ENCODE measurements at places on chromosomes 2 and 18.

GRCh38 chr2:181143790-181144300 is 163.4 kb downstream of the UBE2E3 start:
- DNase-seq = no peak

GRCh38 chr2:28199995-28200679 is 192.5 kb upstream of the FOSL2 start:
- no peak for DNase-seq

DNA sequence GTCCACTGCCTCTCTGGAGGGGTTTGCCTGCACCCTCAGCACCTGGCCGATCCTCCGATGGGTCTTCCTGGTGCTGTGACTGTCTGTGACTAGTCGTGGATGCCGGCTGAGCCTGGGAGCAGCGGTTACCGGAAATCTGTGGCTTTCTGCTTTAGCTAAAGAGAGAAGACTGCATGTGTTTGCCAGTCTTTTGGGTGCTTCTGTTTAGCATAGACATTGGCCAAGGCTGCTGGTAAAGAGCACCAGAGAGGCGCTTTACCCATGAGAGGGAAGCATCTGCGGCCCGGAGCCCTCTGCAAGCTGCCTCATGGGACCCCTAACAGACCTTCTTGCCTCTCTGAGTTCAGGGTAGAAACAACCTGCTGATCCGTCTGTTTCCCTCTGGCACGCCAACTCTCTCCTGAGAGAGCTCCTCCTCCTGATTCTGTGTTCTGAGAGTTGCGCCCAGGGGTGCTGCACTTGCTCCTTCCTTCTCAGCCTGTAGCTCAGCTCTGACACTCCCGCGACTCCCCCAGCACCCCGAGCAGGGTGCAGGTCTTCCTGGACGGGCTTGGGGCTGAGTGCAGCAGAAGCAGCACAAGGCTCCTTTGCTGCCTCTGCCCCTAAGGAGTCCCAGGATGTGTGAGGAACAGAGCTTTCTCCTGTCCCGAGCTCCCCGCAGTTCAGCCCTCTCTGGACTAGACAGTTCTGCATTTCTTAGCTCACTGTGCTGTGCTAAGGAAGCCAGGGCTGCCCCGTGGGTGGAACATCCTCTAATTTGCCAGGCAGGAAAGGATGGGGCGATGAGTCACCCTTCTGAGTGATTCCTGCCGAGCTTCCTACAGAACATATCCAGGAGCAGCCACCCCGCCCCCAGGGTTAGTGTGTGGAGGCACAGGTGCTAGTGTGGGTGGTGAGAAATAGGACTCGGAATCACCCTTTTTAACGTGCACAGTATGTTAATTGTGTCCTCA is 203.2 kb downstream of the SH3RF3 start:
- DNase-seq = peak; percentile 24

- no peak for DNase-seq
These were observed 42.4 kb downstream of the KIF5C start for GRCh38 chr2:148917431-148917830.

DNA sequence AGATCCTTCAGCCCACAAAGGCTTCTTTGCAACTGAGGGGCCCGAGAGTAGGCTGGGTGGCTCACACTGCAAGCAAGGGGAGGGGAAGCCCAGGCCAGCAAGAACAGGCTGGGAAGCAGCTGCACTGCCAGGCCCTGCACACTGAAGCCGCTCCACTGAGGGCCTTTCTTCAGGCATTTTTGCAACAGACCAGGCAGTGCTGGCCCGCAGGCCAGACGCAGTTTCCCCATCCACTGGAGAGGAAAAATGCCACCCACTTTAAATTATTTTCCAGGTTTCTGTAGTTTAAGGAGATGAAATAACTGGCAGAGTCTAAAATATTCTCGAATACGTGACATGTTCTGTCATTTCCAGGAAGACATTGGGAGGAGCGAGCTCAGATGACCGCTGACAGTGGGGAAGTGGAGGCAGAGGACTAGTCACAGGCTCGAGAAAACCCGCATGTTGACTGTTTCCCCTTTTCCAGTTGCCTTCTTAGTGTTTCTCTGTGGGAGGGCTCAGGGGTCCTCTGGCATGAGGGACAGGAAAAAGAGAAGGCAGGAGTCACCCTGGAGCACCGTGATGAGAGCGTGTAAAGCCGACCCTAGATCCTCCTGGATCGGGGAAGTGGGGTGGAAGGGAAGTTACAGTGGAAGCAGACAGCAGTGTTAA is 53.3 kb upstream of the B3GNT7 start:
- peak; percentile 21 for DNase-seq

DNA sequence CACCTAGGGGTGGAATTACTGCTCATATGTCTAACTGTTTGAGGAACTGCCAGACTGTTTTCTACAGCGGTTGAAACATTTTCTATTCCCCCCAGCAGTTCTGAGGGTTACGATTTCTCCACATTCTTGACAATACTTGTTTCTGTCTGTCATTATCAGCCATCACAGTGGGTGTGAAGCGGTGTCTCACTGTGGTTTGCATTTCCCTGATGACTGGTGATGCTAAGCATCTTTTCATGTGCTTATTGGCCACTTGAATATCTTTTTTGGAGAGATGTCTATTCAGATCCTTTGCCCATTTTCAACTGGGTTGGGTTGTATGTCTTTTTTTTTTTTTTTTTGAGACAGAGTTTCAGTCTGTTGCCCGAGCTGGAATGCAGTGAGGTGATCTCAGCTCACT is 63.0 kb downstream of the ADNP2 start:
- no peak for DNase-seq

GRCh38 chr2:7725850-7726242 is 808.6 kb downstream of the RNF144A start:
- DNase-seq = no peak

GRCh38 chr2:126883666-126884040 is 15.0 kb upstream of the TEX51 start:
- no peak for DNase-seq

GRCh38 chr2:171491292-171491691 is 31.0 kb upstream of the CYBRD1 start:
- no peak for DNase-seq

DNA sequence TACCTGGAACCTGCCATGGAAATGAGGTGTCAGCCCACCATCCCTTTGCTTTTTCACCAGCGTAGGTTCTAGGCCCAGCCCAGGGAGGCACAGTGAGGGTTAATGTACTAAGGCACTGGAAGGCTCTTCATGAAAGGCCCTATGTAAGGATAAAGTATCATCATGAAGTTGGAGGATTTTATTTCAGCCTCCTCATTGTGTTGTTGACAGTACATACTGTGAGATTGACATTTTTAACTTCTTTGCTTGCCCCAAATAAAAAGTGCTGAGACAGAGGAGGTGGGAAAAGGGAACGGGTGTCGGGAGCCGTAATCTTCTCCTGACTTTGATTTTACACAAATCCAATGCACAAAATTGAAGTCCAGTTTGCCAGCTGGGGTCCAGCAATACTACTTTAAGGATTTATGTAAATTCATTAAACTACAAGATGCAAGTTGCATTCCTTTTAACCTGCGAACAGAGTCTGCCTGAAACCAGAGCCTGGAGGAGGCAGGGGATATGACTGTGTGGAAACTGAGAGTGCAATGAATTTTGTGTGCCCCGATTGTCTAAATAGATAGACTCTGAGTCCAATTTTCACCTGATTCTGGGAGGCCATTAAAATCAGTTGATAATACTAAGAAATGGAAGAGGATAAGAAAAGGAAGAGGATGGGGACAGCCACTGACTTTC is 5.4 kb upstream of the NCKAP5 start:
- no peak for DNase-seq

DNA sequence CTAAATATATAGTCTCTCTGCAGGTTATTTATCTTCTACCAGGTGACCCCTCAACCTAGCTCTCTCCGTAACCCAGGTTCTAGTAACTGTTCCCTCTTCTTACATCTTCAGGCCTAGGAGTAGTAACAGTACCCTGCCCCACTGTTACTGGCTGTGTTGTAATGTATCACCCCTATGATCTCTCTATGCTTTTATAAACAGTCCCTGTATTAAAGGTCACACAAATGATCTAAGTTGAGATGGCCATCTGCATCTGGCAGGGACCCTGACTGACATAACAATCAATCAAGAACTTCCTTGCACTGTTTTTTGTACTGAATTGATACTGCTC is 219.7 kb upstream of the STK17B start:
- no peak for DNase-seq

DNA sequence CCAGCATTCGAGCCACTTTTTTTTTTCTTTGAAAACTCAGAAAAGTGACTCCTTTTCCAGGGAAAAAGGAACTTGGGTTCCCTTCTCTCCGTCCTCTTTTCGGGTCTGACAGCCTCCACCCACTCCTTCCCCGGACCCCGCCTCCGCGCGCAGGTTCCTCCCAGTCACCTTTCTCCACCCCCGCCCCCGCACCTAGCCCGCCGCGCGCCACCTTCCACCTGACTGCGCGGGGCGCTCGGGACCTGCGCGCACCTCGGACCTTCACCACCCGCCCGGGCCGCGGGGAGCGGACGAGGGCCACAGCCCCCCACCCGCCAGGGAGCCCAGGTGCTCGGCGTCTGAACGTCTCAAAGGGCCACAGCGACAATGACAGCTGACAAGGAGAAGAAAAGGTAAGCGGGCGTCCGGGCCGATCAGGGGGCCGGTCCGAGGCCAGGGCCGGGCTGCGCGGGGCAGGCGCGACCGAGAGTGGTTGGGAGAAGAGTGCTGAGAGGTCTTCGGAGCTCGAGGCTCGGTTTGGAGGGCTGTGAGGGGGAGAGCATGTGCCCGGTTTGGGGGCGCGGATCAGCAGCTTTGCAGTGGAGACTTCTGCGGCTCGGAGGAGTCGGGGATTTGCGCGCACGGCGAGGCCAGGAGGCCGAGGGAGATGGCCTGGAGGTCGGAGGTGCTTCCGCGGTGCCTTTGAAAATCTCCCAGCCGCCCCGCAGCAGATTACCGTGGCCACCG is 502 bp downstream of the EPAS1 start:
- DNase-seq = peak; percentile 78

GRCh38 chr2:113707106-113707505 is 49.3 kb downstream of the SLC35F5 start:
- no peak for DNase-seq

DNA sequence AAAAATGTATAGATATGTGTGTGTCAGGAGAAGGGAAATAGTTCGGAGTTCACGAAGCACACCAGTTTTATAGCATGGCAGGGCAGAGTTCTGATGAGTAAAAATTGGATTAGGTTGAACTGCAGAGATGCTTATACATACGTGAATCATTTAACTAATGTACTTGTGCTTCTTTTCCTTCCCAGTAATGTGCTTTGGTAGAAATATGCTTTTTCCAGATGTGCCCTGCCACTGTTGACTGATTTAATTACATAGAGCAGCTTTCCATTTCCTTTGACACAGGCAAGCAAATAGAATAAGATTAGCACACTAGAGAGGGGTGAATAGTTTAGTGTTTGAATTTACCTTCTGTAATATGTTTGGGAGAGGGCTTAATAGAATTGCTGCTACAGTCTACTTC is 28.9 kb upstream of the ARMC9 start:
- no peak for DNase-seq

- no peak for DNase-seq
These were observed 648.1 kb downstream of the CPS1 start for GRCh38 chr2:211204456-211204855.

GRCh38 chr2:105781274-105781978 is 36.7 kb downstream of the NCK2 start:
- DNase-seq = no peak

DNA sequence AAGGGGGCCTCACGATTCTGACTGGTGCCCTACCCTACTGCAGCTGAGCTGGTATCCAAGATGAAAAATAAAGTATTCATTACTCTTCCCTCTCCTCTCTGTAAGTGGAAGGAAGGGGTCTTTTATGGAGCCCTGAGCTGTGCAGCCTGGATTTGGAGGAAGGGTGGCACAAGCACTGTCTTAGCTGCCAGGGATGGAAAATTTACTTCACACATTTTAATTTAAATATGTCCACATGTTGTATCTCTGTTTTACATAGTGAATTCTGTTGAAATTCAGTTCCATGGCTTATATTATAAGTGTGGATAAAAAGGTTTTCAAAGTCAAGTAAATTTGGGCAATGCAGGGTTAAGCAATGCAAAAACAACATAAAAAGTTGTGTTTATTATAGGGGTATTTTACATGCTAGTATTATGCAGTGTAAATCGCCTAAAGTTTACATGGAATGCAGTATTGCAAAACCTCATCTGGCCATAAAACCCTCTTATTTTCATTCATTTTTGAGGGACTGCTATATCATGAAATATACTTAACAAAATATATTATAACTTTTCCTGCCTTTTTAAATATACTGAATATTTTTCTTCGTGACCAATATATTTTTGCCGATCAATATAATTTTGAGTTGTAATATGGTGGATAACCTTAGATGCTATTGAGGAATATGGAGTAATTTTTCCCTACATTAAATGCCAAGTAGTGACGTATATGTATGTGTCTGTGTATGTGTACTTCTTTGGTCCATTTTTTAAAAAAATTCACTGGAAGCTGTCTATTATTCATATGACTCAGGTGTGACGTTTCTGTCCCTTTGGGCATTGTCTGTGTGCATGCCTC is 333.9 kb upstream of the CYRIA start:
- no peak for DNase-seq

- DNase-seq = no peak
These were observed 18.0 kb downstream of the RBM44 start for GRCh38 chr2:237816531-237816930.

DNA sequence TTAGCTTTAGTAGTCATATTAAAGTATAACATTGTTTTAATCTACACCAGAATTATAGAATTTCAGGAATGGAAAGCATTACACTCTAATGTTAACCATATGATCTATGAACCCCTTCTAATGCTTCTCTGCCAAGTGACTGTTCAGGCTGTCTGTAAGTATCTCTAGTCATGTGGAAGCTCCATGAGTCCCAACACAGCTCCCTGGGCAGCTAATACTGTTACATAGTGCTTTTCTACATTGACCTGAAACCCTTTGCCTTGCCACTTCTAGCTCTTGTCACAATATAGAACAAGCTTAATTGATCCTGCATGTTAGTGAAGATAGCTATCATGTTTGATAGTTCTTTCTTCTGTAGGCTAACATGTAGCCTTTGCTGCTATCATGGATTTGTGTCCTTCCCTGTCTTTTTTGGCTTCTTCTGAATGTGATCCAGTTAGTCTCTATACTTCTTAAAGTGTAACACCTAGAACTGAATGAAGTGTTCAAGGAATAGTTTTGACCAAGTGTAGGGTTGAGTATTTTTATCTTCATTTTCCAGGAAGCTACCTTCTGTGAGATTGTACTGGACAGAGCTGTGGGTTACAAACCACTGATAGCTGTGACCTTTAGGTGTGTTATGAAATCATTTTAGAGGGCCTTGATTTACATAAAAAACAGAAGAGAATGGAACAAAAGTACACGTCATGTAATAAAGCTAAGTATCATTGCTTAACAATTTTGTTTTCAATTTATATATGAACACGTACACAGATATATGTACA is 23.7 kb downstream of the BABAM2 start:
- no peak for DNase-seq

- DNase-seq = no peak
These were observed 11.4 kb upstream of the B3GNT7 start for GRCh38 chr2:231384109-231384435.
